Astrocyte (in vitro differentiated cells and primary cell): ENCODE measurements at places on chromosomes 3 and 15.

DNA sequence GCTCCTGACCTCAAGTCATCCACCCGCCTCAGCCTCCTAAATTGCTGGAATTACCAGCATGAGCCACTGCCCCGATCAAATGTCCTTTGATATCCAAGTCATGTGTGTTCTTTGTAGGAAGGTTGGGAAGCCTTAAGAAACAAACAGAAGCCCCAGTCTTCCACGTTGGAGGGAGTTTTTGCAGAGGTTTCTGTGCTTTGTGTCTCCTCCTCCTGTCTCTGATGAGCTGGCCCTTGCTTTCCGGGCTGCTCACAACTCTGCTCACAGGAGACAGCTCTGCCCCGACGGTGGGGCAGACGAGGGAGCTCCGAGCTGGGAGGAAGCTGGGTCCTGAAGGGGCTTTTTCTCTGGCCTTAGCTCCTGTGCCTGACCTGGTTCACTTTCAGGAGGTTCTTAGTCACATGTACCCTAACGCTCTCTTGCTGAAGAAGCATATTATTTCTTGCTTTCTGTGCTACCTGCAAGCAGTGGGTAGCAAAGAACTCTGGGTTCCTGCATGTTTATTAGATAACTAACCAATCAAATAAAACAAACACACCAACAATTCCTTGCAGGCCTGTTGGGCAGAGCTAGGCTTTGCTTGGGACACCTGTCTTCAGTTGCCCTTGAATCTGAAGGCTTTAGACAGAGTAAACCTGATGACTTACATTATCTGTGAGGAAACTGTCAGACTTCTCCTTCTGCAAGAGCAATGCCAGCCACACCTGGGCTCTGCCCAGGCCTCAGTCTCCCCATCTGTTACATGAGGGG lies 52.6 kb upstream of the SMAD6 start:
- DNase-seq, result no peak

DNA sequence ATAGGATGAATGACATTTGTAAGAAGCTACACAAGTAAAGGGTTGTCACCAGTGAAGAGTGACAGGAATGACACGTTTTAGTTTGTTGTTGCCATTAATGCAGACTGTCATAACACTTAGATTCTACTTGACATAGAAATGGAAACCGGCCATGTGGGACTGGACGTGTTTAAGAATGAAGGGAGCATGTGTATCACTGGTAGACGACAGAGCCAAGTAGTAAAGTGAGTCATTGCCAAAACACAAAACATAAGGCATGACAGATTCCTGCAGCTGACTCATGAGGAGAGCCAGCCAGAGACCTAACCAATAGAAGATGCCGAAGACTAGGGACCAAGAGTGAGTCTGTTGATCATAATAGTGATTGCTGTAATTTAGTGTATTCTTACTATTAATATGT lies 106.2 kb upstream of the PLAAT1 start:
- peak; percentile 89 for DNase-seq

DNA sequence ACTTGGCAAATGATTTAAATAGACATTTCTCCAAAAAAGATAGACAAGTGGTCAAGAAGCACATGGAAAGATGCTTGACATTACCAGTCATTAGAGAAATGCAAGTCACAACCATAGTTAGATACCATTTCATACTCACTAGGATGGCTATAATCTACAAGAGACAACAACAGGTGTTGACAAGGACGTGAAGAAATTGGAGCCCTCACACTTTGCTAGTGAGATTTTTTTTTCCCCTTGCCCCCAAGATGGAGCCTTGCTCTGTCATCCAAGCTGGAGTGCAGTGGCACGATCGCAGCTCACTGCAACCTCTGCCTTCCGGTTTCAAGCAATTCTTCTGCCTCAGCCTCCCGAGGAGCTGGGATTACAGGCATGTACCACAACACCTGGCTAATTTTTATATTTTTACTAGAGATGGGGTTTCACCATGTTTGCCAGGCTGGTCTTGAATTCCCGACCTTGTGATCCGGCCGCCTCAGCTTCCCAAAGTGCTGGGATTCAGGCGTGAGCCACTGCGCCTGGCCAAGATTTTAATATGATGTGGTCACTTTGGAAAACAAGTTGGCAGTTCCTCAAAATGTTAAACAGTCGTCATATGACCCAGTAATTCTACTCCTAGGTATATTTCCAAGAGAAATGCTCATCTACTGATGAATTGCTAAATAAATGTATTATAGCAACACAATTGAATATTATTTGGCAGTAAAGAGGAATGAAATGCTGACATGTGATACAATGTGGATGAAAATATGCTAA lies 103.3 kb downstream of the ATG7 start:
- peak; percentile 32 for DNase-seq

- DNase-seq, result no peak
Measured at GRCh38 chr3:28615071-28615470, 266.4 kb upstream of the AZI2 start.

- no peak for DNase-seq
Measured at GRCh38 chr15:92025706-92026270, 172.3 kb downstream of the SLCO3A1 start.

GRCh38 chr3:74614107-74614967 lies at the start of gene CNTN3:
Gene CNTN3, minus strand, starts transcription at chr3:74614659. Its CDS starts 93,547 bp downstream, at chr3:74521112.
- peak; percentile 7 for DNase-seq

GRCh38 chr3:189863031-189863430 lies 231.8 kb downstream of the TP63 start:
- DNase-seq, result no peak

DNA sequence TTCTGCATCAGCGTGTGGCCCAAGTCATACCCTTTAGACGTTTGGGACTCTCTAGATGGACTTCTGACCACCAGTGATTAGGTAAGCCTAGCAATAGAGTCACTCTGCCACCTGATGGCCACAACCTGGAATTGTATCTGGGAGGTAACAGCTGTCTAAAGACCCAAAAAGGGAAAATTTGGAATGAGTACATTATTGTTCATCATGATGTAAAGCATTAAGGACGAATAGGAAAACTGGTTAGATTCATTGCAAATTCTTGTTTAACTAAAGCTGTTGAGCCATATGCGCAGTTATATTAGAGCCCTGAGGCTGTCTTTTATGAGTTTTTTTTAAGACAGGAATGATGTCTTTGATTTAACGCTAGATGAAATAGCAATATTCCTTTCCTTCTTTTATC lies 63.6 kb downstream of the FAM81A start:
- DNase-seq, result peak; percentile 25

DNA sequence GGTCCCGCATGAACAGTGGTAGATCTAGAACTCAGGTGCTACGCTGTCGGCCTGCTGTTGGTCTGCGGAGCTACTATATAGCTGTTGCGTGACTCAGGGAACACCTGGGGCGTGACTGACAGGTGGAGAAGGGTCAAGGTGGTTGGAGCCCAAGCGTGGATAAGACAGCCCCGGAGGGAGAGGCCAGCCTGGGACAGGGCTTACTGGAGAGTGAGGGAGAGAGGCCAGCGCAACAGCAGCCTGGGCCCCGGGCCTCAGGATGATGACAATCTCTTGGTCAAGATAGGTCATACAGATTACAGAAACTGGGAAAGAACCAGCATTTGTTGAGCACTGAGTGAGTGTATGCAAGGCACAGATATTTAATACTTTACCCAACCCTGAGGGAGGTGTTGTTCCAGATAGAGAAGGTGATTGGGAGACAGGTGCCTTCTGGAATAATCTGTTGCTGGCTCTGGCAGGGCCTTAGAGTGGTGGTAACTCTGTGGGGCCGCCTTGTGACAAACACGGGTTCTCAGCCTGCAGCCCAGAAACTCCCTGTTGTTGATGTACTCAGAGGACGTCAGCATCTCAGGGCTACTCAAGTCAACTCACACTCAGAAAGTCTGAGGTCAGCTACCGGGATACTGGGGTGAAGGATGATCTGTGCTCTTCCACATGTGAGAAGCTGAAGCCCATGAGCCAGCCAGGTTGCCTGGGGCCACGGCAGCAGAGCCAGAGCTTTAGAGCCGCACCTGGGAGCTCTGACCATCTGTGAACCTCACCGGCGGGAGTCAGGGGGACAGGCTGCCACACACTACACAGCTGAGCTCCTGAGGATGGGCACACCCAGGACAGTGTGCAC lies 265.4 kb upstream of the HES1 start:
- DNase-seq, result no peak

GRCh38 chr3:127119693-127120464 lies 73.1 kb upstream of the PRR23E start:
- DNase-seq, result no peak

- no peak for DNase-seq
Measured at GRCh38 chr15:40613080-40613479, 19.0 kb downstream of the KNL1 start.

- DNase-seq, result no peak
Measured at GRCh38 chr3:16885593-16886302, 993 bp downstream of the PLCL2 start.

GRCh38 chr3:42025370-42026138 lies 63.7 kb upstream of the ULK4 start:
- peak; percentile 96 for DNase-seq

DNA sequence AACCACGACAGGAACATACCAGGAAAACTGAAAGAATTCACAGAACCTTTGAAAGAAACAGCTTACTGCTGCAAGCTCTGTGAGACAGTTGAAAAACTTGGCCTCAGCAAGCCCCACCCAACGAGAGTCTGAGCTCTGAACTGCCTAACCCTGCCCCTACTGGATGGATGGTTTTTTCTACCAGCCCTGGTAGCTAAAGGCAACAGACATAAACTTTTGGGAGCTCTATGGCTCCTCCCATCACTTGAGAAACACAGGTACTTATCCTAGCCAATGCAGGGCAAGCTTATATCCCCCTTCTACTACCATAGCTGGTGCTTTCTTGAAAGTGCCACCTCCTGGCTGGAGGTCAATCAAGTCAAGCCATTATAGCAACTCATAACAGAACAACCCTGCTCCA lies 471.8 kb downstream of the GRM7 start:
- DNase-seq, result no peak

GRCh38 chr3:26106228-26106627 lies 316.3 kb downstream of the OXSM start:
- no peak for DNase-seq

- no peak for DNase-seq
Measured at GRCh38 chr3:114983248-114983647, 163.8 kb downstream of the ZBTB20 start.

DNA sequence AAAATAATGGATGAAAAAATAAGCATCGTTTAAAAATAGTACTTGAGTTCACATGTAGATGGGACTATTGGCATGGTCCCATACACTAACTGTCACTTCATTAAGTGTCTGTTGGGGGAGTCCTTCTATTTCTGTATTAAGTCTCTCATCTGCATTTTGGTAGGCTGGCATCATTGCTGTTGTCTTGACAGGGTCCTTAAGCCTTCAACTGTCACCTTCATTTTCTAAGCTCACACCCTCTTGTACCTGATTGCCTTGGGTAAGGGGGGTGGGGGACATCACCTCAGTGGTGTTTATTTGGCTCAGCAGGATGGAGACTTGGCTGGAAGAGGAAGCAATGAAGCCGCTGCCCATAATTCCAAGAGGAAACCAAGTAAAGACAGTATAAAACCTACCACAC lies 202.0 kb upstream of the VEPH1 start:
- no peak for DNase-seq

DNA sequence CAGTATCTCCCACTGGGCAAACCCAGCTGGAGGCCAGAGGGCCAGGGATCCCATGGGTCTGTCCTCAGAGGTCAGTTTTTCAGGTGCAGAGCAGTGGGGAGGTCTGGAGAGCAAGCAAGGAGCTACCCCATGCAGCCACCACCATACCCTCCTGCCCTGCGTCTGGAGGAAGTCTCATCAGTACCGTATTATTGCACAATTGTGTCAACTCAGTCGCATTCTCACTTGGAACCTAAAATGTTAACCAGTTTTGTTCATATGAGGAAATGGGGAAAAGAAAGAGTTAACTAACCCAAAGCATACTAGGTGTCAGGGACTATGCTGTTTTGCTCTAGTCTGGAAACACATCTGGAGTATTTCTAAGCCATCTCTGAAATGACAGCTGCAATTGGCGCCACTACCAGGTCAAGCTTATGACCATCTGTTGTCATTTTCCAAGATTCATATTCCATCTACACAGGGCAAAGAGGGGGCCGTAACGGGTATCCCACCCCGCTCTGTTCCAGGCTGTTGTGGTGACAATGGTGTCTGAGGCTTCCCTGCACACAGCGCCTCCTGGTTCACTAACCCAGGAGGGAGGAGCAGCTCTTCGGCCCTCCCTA lies 16.9 kb upstream of the APBA2 start:
- no peak for DNase-seq

GRCh38 chr15:91407269-91407889 lies 307.3 kb downstream of the SV2B start:
- peak; percentile 79 for DNase-seq

DNA sequence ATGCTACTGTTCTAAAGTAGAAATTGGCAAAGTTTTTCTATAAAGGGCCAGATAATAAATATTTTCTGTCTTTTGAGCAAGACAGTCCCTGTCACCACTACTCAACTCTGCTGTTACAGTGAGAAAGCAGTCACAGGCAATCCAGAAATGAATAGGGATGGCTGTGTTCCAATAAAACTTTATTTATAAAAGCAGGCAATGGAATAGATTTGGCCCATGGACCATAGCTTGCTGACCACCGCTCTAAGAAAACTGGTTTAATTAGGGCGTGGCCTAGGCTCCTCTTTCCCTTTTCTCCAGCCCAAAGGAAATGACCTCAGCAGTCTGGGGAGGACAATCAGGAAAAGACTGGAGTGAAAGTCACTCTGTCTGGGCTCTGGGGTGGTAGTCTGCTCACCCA lies 183.8 kb downstream of the MEGF11 start:
- no peak for DNase-seq

DNA sequence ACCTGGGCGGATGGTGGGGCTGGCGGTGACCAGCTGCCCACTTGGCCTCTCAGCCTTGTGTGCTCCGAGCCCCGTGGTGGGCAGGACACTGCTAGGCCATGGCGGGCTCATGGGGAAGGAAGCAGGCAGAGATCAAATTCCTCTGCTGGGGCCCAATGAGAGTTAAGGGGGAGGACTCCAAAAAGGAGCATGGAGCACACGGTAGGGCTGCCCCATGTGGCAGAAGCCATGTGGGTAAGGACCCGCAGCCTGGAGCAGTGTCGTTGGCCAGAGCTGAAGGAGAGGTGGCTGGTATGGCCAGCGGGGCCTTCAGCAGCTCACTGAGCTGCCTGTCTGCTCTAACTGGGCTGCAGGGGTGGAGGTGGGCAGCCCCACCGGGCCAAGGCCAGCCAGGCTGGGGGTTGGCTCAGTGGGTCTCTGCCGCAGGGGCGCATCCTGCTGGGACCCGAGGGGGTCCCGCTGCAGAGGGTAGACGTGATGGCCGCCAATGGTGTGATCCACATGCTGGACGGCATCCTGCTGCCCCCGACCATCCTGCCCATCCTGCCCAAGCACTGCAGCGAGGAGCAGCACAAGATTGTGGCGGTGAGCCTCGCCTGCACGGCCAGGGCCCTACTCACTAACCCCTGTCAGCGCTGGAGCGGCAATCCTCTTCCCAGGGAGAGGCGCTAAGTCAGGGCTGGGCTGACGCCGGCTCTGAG lies 11.3 kb downstream of the STAB1 start:
- no peak for DNase-seq

GRCh38 chr3:71703797-71704196 lies 21.4 kb downstream of the EIF4E3 start:
- no peak for DNase-seq

- no peak for DNase-seq
Measured at GRCh38 chr3:155270063-155270462, 23.4 kb downstream of the STRIT1 start.
